Epithelial cell of umbilical artery (primary cell): ENCODE measurements at places on chromosomes 16 and 17. TPM values are rescaled to one million over a fixed set of nuclear protein-coding genes. Genes with fewer than 3 reads are reported as not detected.

The CLDN7 gene
- 12.9 and 15.6 TPM in 2 replicates for total RNA-seq

The SOX9 gene
- under 0.01 and 0.15 TPM in 2 replicates for total RNA-seq

The ZNF646 gene
- 9.1 and 11.0 TPM in 2 replicates for total RNA-seq

The MBTD1 gene
- total RNA-seq = 11.7 and 11.9 TPM in 2 replicates

The KRT33B gene
- not detected in 2 replicates for total RNA-seq

The DPEP3 gene
- not detected in 2 replicates for total RNA-seq

The KRTAP17-1 gene
- total RNA-seq = not detected in 2 replicates

The MT1H gene
- total RNA-seq = not detected in 2 replicates

The ABI3 gene
- 24.0 and 24.9 TPM in 2 replicates for total RNA-seq

The TSPAN10 gene
- 0.32 and 0.46 TPM in 2 replicates for total RNA-seq

The OR2C1 gene
- total RNA-seq = 0.15 TPM in 1 of 2 replicates, not detected in the other

The KCNG4 gene
- not detected in 2 replicates for total RNA-seq

The KRTAP4-4 gene
- not detected in 2 replicates for total RNA-seq

The CHD9NB gene
- total RNA-seq = 0.97 and 1.2 TPM in 2 replicates
